ENCODE measurements at places on chromosomes 1 and 21.
A peak's percentile ranks its signal among the peaks of the same experiment; 100 is the strongest.

DNA sequence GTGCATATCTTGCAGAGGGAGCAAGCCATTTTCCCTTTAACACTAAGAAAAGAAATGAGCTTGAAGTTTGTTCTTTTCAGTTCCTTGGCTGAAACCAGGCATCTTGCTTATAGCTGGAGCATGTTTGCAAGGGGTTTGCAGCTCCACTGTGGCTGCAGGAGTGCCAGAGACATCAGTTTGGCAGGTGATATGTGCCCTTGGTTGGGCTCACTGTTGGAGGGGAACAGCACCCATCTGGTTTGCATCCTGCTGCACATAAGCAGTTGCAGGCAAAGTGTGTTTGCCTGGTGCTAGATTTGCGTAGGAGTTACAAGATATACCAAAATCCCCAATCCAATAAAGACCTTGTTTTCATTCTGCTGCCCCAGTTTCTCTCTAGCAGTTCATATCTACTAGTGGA is 47.8 kb upstream of the IKBKE start:
- DNase-seq = no peak

GRCh38 chr1:245322673-245323072 is 167.9 kb downstream of the KIF26B start:
- no peak for DNase-seq

GRCh38 chr1:94039871-94040569 is 80.9 kb downstream of the ABCA4 start:
- no peak for DNase-seq

GRCh38 chr1:179095377-179095776 is 13.5 kb downstream of the TOR3A start:
- no peak for DNase-seq

- DNase-seq = peak; percentile 95
Measured at GRCh38 chr1:29282924-29283803, 46.8 kb downstream of the PTPRU start.

DNA sequence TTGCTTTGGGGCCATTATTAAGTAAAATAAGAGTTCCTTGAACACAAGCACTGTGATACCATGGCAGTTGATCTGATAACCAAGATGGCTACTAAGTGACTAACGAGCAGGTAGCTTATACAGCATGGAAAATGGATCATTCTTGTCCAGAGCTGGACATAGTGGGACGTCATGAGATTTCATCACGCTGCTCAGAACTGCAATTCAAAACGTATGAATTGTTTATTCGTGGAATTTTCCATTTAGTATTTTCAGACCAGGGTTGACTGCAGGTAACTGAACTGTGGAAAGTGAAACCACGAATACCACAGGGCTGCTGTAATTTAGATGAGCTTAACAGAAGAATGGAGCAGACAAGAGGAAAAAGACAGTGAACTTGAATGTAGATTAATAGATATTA is 38.9 kb downstream of the CCDC18 start:
- DNase-seq = no peak

GRCh38 chr1:18960409-18960808 is 3.9 kb upstream of the IFFO2 start:
- no peak for DNase-seq

DNA sequence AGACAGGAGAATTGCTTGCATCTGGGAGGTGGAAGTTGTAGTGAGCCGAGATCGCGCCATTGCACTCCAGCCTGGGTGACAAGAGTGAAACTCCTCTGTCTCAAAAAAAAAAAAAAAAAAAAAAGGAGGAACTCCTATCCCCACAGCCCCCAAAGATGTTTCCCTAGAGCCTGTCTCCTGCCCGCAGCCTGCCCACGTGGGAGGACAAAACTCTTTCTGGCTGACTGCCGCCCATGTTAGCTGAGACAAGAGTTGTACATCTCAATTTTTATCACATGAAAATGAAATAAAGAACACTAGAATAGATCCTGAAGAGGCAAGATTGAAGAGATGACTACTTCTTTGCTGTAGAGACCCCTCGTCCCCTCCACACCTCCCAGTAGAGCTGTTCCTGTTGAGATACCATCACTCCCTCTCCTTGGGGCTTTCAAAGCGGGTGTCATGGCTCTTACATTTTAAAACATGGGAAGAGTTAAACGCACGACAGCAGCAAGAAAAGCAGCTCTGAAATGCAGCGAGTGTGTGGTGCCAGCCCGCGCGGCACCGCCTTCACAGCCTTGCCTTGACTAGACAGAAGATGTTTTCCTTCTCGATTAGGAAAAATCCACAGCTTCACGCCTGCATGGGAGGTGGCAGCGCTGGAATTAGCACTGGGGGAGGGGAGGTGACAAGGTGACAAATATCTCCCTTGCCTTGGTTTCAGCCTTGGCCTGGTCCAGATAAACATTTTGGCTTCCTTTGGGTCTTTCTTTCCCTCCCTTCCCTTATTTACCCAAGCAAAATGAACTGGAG is 253.4 kb upstream of the CSF3R start:
- DNase-seq = no peak

DNA sequence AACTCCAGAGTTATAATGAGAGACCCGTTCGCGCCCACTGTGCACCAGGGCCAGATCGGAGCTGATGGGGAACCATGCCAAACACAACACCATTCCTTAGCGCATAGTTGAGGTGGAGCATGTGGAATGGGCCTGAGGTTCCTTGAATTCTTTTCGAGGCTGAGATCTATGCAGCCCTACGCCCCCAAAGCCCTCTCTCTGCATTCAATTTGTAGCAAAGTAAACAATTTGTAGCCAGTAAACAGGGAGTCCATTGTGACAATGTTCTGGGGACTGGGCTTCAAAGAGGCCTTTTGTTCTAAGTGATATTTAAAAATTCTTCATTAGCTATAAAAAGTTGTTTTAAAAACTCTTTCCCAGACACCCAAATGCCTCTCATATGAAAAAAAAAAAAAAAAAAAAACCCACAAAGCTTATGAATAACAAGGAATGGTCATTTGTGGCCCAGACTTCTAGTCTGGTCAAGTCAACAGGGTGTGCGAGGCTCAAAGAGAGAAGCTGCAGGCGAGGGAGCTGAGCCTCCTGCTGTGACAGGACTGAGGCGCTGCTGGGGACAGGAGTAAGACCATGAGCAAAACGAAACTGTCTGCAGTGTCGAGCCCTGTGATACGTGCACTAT is 30.6 kb upstream of the KCNE2 start:
- no peak for DNase-seq

GRCh38 chr1:2406451-2407041 is 5.8 kb downstream of the PEX10 start:
- DNase-seq = no peak

DNA sequence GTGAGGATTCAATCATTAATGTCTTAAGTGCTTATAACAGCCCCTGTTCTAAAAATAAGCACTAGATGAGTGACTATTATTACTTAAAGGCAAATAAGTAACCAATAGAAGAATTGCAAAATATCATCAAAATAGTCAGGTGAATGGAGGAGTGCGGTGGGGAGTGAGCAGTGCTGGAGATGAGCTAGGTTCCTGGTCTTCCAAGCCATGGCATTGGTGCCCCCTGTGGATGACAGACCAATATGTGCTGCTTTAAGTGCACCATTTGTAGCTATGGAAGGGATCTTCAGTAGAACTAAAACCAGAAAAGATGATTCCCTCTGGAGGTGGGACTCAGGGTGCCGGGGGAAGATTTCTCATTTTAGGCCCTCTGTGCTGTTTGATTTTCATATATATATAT is 46.1 kb upstream of the SLC30A1 start:
- no peak for DNase-seq

- DNase-seq = no peak
Measured at GRCh38 chr1:208962867-208963266, 620.6 kb upstream of the CAMK1G start.

DNA sequence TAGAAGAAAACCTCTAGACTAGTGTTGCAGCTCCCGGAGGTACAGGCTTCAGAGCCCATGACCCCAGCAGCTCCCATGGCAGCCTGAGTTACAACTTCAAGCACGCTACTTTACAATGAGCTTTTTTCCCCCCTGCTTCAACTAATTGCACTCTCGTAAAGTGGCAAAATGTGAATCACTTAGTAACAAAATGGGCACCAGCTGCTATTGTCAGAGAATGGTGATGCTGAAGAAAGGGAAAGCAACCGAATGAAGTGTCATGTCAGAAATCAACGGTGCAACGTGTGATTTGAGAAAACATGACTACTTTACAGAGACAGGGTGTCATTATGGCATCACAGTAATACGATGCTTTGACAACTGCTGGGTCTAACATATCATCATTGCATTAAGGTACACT is 40.5 kb downstream of the ESRRG start:
- DNase-seq = no peak

DNA sequence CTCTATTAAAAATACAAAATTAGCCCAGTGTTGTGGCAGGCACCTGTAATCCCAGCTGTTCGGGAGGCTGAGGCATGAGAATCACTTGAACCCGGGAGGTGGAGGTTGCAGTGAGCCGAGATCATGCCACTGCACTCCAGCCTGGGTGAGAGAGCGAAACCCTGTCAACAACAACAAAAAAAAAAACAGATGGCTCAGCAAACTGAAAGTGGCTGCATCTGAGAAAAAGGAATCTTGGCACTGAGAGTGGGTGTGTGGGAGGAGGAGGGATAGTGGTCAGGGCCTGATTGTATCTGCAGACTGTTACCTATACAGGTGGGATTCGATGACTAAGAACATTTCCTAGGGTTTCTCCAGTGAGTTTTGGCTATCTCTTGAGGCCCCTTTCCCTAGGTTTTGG is 122.2 kb upstream of the BARHL2 start:
- DNase-seq = no peak

DNA sequence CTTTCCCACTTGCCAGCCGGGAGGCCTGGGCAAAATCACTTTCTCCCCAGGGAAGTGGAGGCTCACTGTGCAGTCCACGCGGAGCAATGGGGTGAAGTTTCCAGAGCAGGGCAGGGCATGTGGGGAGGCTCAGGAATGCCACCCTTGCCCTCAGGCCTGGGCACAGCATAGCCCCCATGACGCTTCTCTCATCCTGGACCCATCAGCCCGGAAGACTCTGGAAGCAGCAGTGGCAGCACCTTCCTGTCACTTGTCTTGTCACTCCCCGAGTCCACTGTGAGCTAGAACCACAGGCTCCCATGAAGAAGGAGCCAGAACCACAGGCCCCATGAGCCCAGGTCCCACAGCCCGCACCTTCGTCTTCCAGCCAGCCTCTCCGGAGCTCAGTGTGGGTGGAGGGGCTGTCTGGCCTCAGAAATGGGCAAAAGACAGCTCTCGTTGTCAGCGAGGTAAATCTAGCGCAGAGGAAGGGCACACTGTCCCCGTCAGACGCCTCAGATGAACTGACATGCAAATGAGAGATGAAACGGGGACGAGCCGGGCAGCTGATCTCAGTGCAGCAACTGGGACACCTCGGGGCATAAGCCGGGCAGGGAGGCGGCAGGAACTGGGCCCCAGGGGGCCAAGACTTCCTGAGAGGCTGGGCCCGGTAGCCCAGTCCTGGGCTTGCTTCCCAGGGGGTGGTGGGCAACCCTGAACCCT is 6.1 kb downstream of the PDE9A start:
- DNase-seq = no peak

- no peak for DNase-seq
Measured at GRCh38 chr21:29682800-29683199, 257.0 kb downstream of the GRIK1 start.
